RCC 7860 (cell line): ENCODE measurements at places on chromosomes 3 and 15.
A peak's percentile ranks its signal among the peaks of the same experiment; 100 is the strongest.

- DNase-seq: no peak
These were observed 20.6 kb downstream of the NR2F2 start for GRCh38 chr15:96350934-96351724.

DNA sequence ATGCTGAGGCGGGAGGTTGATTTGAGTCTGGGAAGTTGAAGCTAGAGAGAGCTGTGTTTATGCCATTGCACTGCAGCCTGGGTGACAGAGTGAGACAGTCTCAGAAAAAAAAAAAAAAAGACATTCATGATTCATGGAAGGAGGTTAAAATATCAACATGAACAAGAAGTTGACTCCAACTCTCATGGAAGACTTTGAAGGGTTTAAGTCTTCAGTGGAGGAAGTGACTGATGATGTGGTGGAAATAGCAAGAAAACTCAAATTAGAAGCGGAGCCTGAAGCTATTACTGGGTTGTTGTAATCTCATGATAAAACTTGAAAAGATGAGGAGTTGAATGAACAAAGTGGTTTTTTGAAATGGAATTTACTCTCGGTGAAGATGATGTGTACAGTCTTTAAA lies 491.8 kb downstream of the SQOR start:
- DNase-seq: no peak

GRCh38 chr3:53160660-53161449 lies at the start of gene PRKCD:
PRKCD (plus strand) TSS chr3:53161209; CDS start chr3:53178423, 17,214 bp downstream.
- DNase-seq: peak; percentile 68

- DNase-seq: no peak
These were observed 76.7 kb downstream of the TOP2B start for GRCh38 chr3:25587975-25588374.

GRCh38 chr15:53716909-53717876 lies 42.3 kb downstream of the WDR72 start:
- DNase-seq: no peak

DNA sequence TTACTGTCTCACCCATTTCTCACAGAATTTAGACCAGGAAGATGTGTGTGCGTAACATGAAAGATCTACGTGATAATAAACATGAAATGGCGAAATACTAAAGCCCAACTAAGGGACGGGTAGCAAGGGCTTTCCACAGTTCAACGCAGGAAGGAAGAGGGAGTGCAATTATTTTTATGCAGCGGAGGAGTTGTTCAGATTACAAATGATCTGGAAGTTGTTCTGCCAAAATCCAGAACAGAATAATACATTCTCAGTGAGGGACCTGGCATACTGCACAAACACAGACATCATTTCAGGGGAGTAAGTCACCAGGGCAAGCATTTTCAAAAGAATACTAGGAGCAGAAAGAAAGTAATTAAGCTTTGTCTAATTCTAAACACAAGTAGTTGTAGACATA lies 133.6 kb upstream of the RAP2B start:
- DNase-seq: no peak

DNA sequence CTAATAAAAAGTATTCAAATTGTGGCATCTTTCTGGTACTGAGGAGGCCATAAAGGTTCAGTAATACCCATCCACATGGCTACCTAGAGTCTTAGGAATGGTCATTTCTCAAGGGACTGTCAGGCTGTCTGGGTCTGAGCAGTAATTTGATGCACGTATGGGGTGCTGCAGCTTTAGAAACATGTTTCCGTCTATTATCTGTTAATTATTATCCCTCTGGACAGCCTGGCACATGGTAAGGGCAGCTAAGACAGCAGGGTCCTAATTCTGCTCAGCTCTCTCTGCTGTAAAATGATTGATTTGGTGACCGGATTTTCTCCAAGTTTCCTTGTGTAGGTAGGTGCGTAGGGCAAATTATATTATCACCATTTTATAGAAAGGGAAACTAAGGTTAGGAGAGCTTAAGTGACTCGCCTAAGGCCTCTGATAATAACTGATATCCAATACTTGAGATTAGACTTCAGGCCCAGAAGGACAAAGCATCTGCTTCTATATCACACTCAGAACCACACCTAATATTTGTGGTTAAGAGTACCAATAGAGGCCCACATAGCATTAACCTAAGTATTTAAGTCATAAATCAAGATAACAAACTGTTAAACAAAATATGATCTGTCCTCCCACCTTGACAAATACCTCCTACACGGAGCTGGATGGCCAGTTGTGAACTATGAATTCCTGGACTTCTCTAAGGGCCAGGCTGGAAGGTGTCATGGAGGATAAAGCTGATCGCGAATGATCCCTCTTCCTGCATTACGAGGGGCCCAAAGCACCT lies 2.9 kb upstream of the RAP2B start:
- no peak for DNase-seq

DNA sequence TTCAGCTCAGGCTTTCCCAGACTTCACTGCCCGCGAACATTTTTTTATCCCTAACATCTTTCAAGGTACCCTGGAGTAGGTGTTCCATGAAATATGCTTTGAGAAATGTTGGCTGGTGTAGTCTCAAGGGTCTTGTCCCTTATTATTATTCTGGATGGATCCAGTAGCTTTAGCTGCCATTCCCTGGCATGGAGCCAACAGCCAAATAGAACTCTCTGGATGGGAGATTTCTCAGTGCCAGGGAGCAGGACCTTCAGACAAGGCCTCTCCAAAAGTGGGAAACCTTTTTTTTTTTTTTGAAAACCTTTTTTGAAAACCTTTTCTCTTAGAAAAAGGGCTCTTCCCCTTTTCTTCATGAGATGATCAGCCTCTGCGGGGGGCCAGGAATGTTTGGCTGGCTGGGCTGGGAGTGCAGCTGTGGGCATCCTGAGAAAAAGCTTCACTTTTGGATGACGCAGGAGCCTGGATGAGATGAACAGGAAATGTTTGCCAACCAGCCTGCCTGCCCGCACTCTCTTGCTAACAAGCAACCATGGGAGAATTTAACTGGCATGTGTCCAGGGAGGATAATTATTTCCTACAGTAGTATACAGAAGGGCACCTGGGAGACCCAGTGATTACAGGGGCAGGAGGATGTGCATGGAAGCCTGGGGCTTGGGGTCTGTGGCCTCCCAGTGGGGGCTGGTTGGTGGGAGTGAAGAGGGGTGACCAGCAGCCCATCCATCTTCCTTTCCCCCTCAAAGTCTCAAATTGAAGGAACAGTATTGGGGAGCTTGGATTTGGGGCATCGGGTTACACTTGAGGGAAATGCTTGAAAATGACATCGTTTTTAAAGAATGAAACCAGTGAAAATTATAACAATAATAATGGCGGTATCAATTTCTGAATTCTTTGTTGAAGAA lies 109.1 kb upstream of the LRIG1 start:
- DNase-seq: no peak
